ENCODE measurements at places on chromosomes 6 and 20.

- DNase-seq: no peak
Measured at GRCh38 chr6:4287811-4288244, 152.5 kb upstream of the ECI2 start.

GRCh38 chr20:47551841-47552240 is 50.2 kb downstream of the NCOA3 start:
- DNase-seq: no peak

GRCh38 chr6:73560182-73560732 is 39.4 kb upstream of the EEF1A1 start:
- no peak for DNase-seq

DNA sequence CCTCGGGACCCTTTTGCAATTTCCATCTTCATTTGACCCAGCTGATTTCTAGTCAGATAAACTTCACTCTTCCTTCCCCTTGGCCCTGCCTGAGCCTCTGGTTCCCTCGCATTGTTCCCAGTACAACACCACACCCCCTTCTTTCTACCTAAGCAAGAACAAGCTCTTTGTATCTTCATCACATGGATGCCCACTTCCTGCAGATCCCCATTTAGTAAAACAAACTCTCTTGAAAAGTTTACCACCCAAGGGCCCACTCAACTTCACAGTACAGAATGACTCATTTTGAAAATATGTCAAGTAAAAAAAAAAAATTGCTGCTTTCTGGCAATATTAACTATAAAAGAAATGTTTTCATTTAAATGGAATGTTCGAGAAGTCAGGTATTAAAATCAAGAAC is 5.2 kb downstream of the FAXC start:
- DNase-seq: no peak

GRCh38 chr20:48634641-48635040 is 193.2 kb downstream of the PREX1 start:
- DNase-seq: no peak

Data from CD4-positive, alpha-beta T cell treated with Interferon gamma for 1 hour (primary cell).